Activated CD4-positive, alpha-beta T cell treated with anti-CD3 and anti-CD28 coated beads for 36 hours (primary cell): ENCODE measurements at places on chromosomes 12 and 14. TPM values are rescaled to one million over a fixed set of nuclear protein-coding genes. Genes with fewer than 3 reads are reported as not detected.

DNA sequence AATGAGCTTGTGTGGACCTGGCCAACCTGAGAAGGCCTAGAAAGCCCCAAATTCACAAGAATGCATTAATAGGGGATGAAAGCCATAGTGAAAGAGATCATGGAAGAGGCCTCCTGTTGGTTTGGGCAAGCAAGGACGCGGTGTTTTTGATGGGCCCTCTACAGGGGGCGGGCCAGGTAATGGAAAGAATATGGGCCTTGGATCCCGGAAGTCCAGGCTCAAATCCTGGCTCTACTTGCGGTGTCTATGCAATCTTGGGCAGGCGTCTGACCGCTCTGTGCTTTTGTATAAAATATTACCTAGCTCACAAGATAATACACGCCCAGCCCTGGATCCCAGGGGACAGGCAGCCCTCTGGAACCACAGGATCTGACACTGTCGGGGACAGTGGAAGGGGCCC lies 41.1 kb upstream of the CLMN start:
- no peaks in the 10 kb centered on the region for H3K36me3 ChIP-seq
- H3K4me3 ChIP-seq = no peak overlapping the region
- no peak for DNase-seq
- H3K27ac ChIP-seq = no peak overlapping the region
- peaks cover 37% of the 10 kb centered on the region for H3K27me3 ChIP-seq
- H3K4me1 ChIP-seq = no peaks in the 10 kb centered on the region

DNA sequence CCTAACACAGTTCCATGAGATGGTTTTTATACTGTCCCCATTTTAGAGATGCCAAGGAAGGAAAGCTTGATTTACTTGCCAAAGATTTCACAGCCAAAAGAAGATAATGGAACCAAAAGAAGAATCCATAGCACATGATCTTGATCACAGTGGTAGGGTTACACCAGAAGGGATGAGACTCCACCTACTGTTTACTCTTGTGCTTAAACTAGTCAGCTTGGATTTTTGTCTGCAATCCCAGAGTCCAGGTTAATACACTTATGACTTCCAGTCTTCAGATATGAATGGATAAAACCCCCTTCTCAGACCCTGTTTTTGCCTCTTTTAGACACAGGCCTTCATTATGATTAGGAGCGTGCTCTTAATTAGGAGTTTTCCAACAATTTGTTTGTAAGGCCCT lies 454.2 kb downstream of the AEBP2 start:
- no peak for DNase-seq
- no peaks in the 10 kb centered on the region for H3K36me3 ChIP-seq
- H3K4me1 ChIP-seq = peaks cover 14% of the 10 kb centered on the region
- H3K4me3 ChIP-seq = no peak overlapping the region
- peak overlapping the region; percentile 32 for H3K27ac ChIP-seq
- H3K27me3 ChIP-seq = peaks cover 2% of the 10 kb centered on the region

DNA sequence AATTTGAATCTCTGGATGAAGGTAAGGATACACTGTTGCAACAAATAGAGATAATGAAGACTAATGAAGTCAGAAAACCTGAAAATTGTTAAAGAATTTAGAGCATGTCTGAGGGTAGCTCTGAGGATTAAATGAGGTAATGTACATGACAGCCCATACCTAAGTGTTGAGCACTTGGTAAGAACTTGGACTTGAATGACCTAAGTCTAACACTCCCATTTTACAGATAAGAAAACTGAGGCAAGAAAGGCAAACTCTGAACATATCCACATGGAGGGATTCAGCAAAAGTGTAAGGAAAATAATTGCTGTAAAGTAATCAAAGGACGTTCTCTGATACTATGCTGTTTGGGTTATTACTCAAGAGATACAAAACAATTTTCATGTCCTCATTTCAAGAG lies 29.0 kb downstream of the PTPRB start:
- peaks cover 3% of the 10 kb centered on the region for H3K4me1 ChIP-seq
- no peak overlapping the region for H3K4me3 ChIP-seq
- H3K27ac ChIP-seq = no peak overlapping the region
- peaks cover 40% of the 10 kb centered on the region for H3K27me3 ChIP-seq
- H3K36me3 ChIP-seq = no peaks in the 10 kb centered on the region
- no peak for DNase-seq

DNA sequence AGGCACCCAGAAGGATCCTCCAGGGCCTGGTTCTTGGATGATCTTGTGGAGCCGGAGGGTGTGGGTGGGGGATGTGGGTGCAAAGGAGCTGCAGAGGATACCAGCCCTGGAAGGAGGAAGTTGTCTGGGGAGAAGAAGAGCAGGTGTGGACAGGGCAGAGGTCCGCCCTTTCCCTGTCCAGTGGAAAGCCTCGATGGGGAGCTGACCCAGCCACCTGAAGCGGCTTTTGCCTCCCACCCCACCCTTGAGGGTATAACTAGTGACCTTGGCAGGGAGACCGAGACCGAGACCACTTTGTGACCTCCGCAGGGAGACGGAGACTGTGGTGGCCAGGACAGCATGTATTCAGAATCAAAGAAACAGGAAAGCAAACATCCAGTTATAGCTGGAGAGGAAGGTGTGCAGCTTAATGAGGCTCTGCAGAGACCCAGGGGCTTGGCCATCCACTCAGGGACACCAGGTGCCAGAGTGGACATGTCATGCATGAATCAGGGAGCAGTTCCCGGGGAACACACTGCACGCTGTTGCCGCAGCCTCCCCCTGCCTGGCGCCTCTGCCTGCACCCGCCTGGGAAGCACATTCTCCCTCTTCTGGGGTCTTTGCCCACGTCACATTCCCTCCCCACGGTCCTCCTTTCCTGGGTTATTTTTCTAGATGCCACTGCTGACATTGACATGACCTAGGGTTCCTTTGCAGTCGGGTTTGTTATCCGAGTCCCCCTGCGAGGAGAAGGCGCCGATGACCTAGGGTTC lies 87.7 kb downstream of the ADGRD1 start:
- no peaks in the 10 kb centered on the region for H3K27me3 ChIP-seq
- no peak overlapping the region for H3K4me3 ChIP-seq
- H3K27ac ChIP-seq = no peak overlapping the region
- no peaks in the 10 kb centered on the region for H3K36me3 ChIP-seq
- no peaks in the 10 kb centered on the region for H3K4me1 ChIP-seq

DNA sequence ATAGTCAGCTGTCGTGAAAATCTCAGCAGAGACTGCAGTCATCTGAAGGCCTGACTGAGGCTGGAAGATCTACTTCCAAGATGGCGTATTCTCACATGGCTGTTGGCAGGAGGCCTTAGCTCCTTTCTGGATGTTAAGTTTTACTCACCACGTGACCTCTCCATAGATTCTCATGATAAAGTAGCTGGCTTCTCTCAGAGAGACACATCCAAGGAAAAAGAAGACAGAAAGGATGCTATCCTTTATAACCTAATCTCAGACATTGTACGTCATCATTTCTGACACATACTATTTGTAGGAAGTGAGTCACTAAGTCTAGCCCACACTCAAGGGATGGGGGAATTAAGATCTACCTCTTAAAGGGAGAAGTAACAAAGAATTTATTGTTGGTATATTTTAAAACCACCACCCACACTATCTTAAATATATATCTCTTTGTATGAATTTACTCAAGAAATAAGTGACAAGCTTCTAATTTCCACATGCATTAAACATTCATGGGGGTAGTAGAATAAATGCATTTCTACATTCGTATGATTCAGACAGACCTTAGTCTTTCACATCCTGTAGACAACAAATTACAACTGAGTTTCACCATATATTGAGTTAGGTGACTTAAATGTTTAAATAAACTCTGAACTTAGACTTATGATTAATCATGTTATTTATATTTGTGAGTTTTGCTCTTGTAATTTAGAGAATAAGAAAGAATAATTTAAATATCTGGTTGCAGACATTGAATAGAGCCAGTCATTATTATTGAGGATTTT lies 411.0 kb downstream of the LRIG3 start:
- H3K4me3 ChIP-seq = no peak overlapping the region
- no peak for DNase-seq
- H3K4me1 ChIP-seq = no peaks in the 10 kb centered on the region
- peaks cover 4% of the 10 kb centered on the region for H3K27me3 ChIP-seq
- H3K27ac ChIP-seq = no peak overlapping the region

- no peak for DNase-seq
- H3K27me3 ChIP-seq = no peaks in the 10 kb centered on the region
- H3K27ac ChIP-seq = no peak overlapping the region
- no peaks in the 10 kb centered on the region for H3K4me1 ChIP-seq
- H3K36me3 ChIP-seq = no peaks in the 10 kb centered on the region
- H3K4me3 ChIP-seq = no peak overlapping the region
These were observed 14.1 kb upstream of the NCOR2 start for GRCh38 chr12:124581307-124582107.

- DNase-seq = no peak
- no peaks in the 10 kb centered on the region for H3K36me3 ChIP-seq
- no peak overlapping the region for H3K4me3 ChIP-seq
- H3K27ac ChIP-seq = no peak overlapping the region
- no peaks in the 10 kb centered on the region for H3K4me1 ChIP-seq
These were observed 73.5 kb downstream of the TTC7B start for GRCh38 chr14:90742729-90743128.

- DNase-seq = no peak
- no peak overlapping the region for H3K4me3 ChIP-seq
- H3K36me3 ChIP-seq = no peaks in the 10 kb centered on the region
- no peaks in the 10 kb centered on the region for H3K4me1 ChIP-seq
- H3K27ac ChIP-seq = no peak overlapping the region
- H3K27me3 ChIP-seq = peaks cover 12% of the 10 kb centered on the region
These were observed 107.2 kb upstream of the VASH1 start for GRCh38 chr14:76653875-76654572.

GRCh38 chr12:88805692-88806091 lies 225.4 kb upstream of the KITLG start:
- no peak overlapping the region for H3K27ac ChIP-seq
- H3K4me3 ChIP-seq = no peak overlapping the region
- H3K36me3 ChIP-seq = no peaks in the 10 kb centered on the region
- no peaks in the 10 kb centered on the region for H3K27me3 ChIP-seq
- no peak for DNase-seq

DNA sequence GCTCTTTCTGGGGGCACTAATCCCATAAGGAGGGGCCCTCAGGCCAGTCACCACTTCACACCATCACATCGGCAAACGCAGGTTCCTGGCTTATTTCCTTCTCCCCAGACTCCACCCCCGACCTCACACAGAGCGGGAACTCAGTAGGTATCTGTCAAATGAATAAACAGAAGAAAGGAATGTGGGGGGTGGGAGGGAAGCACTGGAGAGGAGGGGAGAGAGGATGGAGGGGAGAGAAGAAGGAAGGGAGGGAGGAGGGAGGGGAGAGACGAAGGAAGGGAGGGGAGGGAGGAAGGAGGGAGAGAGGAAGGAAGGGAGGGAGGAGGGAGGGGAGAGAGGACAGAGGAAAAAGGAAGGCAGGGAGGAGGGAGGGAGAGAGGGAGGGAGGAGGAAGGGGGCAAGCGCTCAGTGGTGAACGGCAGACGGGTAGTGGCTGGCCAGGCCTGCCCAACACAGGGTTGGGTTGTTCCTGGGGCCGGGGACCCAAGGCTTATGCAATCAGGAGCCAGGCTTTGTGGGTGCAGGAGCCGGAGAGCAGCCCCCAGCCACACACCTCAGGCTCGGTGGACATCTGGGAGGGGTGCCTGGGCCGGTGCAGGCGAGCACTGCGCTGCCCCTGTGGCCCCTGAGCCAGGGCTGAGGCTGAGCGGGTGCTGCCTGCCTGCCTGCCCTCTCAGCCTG lies 52.6 kb upstream of the FBRSL1 start:
- DNase-seq = no peak
- no peaks in the 10 kb centered on the region for H3K36me3 ChIP-seq
- no peak overlapping the region for H3K27ac ChIP-seq
- H3K27me3 ChIP-seq = no peaks in the 10 kb centered on the region
- H3K4me3 ChIP-seq = no peak overlapping the region

GRCh38 chr12:40760821-40761220 lies 68.6 kb downstream of the CNTN1 start:
- no peak overlapping the region for H3K27ac ChIP-seq
- H3K4me1 ChIP-seq = no peaks in the 10 kb centered on the region
- H3K4me3 ChIP-seq = no peak overlapping the region

DNA sequence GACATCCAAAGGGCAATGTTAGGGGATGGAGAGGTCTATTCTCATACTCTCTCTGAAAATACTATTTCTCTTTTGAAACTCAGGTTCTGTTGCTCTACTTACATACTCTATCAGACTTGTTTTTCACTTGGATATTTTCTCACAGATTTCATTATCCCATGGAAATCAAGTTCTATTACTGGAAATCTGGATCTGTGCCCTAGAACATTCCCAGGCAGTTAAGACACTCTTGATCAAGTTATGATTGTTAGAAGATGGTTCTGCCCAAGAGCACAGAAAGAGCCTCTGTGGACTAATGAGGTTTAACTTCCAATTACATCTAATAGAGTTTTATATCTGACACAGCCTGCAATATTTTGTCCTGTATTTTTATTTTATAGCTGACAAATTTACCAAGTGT lies 591.0 kb upstream of the ATP2B1 start:
- peak overlapping the region; percentile 0 for H3K27ac ChIP-seq
- peaks cover 23% of the 10 kb centered on the region for H3K4me1 ChIP-seq
- peak overlapping the region; percentile 52 for H3K4me3 ChIP-seq
- H3K27me3 ChIP-seq = peaks cover 13% of the 10 kb centered on the region
- no peak for DNase-seq
- no peaks in the 10 kb centered on the region for H3K36me3 ChIP-seq

- H3K27ac ChIP-seq = no peak overlapping the region
- peaks cover 22% of the 10 kb centered on the region for H3K4me1 ChIP-seq
- peaks cover 3% of the 10 kb centered on the region for H3K36me3 ChIP-seq
- DNase-seq = no peak
- H3K27me3 ChIP-seq = no peaks in the 10 kb centered on the region
- H3K4me3 ChIP-seq = no peak overlapping the region
These were observed 477.8 kb downstream of the ZFP36L1 start for GRCh38 chr14:68315081-68315480.

GRCh38 chr12:58871556-58871955 lies 48.7 kb downstream of the LRIG3 start:
- no peak for DNase-seq
- no peak overlapping the region for H3K4me3 ChIP-seq
- H3K27me3 ChIP-seq = no peaks in the 10 kb centered on the region

DNA sequence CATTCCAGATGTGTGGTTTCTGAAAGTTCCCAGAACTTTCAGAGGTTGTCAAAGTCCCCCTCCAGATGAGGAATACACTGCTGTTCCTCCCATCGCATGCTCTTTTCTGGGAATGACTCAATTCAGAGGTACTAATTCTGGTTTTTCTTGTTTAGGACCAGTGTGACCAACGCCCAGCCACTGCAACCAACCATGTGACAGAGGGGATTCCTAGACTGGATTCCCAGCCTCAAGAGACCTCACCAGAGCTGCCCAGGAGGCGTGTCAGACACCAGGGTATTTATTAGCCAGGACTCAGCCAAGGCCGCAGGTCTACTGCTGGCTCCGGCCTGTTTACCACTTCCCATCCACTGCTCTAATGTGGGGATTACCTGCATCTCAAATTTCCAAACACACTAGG lies 24.2 kb downstream of the TRAFD1 start:
- H3K27ac ChIP-seq = no peak overlapping the region
- no peak for DNase-seq
- no peaks in the 10 kb centered on the region for H3K27me3 ChIP-seq
- H3K4me1 ChIP-seq = no peaks in the 10 kb centered on the region
- peaks cover 66% of the 10 kb centered on the region for H3K36me3 ChIP-seq

GRCh38 chr12:99600388-99600787 lies 47.2 kb upstream of the GARIN6 start:
- H3K27me3 ChIP-seq = no peaks in the 10 kb centered on the region
- H3K4me3 ChIP-seq = no peak overlapping the region
- no peaks in the 10 kb centered on the region for H3K36me3 ChIP-seq
- DNase-seq = no peak
- no peak overlapping the region for H3K27ac ChIP-seq

Gene LGR5
- not detected for total RNA-seq

Gene BIN2
- total RNA-seq = 39.9 TPM

Gene OR6C4
- total RNA-seq = not detected

Gene C14orf39
- not detected for total RNA-seq

Gene SMCO3
- not detected for total RNA-seq

Gene SIX1
- total RNA-seq = not detected

Gene SPTB
- 0.60 TPM for total RNA-seq

Gene CCDC197
- 0.53 TPM for total RNA-seq

Gene SELPLG
- 36.9 TPM for total RNA-seq
